Uterus (tissue), 4 donors: ENCODE measurements at places on chromosomes 2 and 18.

GRCh38 chr2:36561237-36561944 is 36.6 kb downstream of the FEZ2 start:
- DNase-seq: peak; percentile 29

GRCh38 chr2:230326453-230327417 is at the start of gene SP140L:
SP140L (plus strand) TSS chr2:230327193; CDS start chr2:230327270, 77 bp downstream.
- peak; percentile 54 for DNase-seq

GRCh38 chr2:200810998-200811332 is 745 bp upstream of the BZW1 start:
- no peak for DNase-seq

DNA sequence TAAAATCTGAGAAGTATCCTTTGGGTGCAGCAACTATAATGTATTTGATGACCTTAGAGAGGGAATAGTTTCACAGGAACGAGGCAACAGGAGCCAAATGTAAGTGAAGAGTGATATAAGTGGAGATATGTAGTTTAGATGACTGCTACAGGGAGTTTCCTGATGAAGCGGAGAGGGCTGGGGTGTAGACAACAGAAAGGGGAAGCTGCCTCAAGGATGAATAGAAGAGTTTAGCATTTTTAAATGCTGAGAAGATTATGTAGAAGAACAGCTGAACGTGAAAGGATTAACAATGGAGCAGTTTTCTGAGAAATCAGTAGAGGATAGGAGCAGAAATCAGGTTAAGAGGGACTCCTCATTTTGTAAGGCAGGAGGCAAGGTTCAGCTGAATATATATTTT is 133.3 kb downstream of the LCLAT1 start:
- DNase-seq: no peak

DNA sequence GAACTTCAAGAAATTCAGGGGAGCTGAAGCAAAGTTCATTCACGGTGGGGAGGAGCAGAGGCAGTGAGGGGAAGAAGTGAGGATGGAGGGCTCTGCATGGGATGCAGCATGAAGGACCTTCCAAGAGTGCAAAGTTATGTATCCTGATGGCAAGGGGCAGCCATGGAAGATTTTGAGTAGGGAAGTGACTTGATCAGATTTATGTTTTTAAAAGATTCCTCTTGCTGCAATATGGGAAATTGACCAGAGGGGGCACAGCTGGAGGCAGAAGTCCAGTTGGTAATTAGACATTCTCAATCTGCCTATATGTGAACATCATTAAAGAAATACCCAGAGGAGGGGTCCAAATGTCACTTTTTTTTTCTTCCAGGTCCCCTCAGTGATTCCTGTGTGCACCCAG is 21.5 kb upstream of the ANXA4 start:
- DNase-seq: no peak
